ENCODE measurements at places on chromosomes 16 and 17. TPM values are rescaled to one million over a fixed set of nuclear protein-coding genes. Genes with fewer than 3 reads are reported as not detected.

DNA sequence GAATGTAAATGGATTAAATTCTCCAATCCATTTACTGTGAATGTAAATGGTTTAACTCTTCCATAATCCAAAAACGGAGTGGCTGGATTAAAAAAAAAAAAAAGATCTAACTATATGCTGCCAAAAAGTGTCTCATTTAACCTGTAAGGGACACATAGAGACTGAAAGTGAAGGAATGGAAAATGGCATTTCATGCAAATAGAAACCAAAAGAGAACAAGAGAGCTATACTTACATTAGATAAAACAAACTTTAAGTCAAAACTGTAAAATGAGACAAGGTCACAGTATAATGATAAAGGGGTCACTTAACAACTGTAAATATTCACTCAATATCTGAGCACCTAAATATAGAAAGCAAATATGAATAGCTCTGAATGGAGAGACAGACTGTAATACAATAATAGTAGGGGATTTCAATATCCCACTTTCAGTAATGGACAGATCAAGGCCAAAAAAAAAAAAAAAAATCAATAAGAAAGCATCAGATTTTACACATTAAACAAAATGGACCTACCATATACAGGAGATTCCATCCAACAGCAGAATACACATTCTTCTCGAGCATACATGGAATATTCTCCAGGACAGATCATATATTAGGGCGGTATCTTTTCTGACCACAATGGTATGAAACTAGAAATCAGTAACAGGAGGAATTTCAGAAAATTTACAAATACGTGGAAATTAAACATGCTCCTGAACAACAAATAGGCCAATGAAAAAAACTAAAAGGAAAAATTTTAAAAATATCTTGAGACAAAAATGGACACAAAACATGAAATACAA, 36.4 kb downstream of the CDR2 start:
- H3K4me1 ChIP-seq = no peaks in the 10 kb centered on the region
- no peak for DNase-seq
- H3K36me3 ChIP-seq = peaks cover 42% of the 10 kb centered on the region
- no peak overlapping the region for H3K27ac ChIP-seq
- no peaks in the 10 kb centered on the region for H3K27me3 ChIP-seq

- H3K27ac ChIP-seq = no peak overlapping the region
- H3K36me3 ChIP-seq = peaks cover 8% of the 10 kb centered on the region
- H3K4me1 ChIP-seq = peaks cover 8% of the 10 kb centered on the region
- H3K27me3 ChIP-seq = no peaks in the 10 kb centered on the region
Measured at GRCh38 chr16:29926711-29927052, 656 bp upstream of the KCTD13 start.

CCDC200 gene
- total RNA-seq = not detected

GRCh38 chr17:47929218-47930000, 12.0 kb upstream of the PNPO start:
- H3K36me3 ChIP-seq = peaks cover 33% of the 10 kb centered on the region
- H3K27ac ChIP-seq = no peak overlapping the region
- H3K27me3 ChIP-seq = no peaks in the 10 kb centered on the region
- no peaks in the 10 kb centered on the region for H3K4me1 ChIP-seq
- DNase-seq = no peak

DNA sequence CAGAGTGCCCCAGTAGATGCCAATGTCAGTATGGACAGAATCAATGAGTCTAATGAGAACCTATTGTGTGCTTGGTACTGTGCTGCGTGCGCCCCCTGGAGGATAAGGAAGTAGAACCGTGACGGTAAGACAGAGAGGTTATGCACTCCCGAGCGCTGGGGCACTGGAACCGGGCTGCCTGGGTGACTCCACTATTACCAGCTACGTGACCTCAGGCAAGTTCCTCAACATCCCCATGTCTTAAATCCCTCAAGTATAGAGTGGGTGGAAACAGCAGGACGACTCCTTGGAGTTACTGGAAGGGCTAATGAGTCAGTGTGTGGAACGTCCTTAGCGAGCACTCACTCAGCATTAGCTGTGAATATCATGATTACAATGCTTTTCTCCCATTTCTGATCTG, 16.2 kb downstream of the CHST4 start:
- DNase-seq = peak; percentile 83
- no peaks in the 10 kb centered on the region for H3K36me3 ChIP-seq
- no peak overlapping the region for H3K27ac ChIP-seq
- H3K4me1 ChIP-seq = no peaks in the 10 kb centered on the region

DNA sequence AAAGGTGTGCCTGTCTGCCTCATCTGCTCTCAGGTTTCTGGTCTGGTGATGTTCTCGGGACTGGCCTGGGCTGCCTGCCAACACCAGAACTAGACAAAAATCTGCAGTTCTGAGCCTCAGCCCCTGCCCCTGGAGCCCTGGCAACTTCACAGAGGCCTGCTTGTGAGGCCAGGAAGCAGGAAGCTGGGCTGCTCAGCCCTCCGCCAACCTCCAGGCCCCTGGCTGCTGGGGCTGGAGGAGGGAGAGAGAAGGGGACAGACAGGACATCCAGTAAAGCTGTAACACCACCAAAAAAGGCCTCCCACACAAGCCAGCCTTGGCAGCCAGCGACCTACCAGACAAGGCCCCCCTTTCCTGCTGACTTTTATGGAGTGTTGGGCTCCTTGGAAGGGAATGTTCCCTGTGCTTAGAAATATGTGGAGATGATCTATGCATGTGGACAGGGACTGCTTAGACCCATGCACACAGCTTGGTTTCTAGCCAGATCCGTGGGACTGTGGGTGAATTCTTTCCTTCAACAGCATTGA, 157.6 kb downstream of the XYLT1 start:
- H3K27ac ChIP-seq = no peak overlapping the region
- peaks cover 6% of the 10 kb centered on the region for H3K4me1 ChIP-seq
- H3K36me3 ChIP-seq = no peaks in the 10 kb centered on the region
- DNase-seq = no peak
- no peak overlapping the region for H3K4me3 ChIP-seq
- no peaks in the 10 kb centered on the region for H3K27me3 ChIP-seq

- H3K4me3 ChIP-seq = no peak overlapping the region
- no peaks in the 10 kb centered on the region for H3K4me1 ChIP-seq
- no peaks in the 10 kb centered on the region for H3K27me3 ChIP-seq
- H3K27ac ChIP-seq = no peak overlapping the region
- DNase-seq = no peak
Measured at GRCh38 chr17:27408891-27409290, 47.4 kb upstream of the KSR1 start.

- no peaks in the 10 kb centered on the region for H3K4me1 ChIP-seq
- H3K27me3 ChIP-seq = no peaks in the 10 kb centered on the region
- no peak overlapping the region for H3K27ac ChIP-seq
- DNase-seq = no peak
Measured at GRCh38 chr16:11372073-11372828, 27.0 kb downstream of the RMI2 start.

MOSMO gene
- total RNA-seq = 12.4 TPM

DNA sequence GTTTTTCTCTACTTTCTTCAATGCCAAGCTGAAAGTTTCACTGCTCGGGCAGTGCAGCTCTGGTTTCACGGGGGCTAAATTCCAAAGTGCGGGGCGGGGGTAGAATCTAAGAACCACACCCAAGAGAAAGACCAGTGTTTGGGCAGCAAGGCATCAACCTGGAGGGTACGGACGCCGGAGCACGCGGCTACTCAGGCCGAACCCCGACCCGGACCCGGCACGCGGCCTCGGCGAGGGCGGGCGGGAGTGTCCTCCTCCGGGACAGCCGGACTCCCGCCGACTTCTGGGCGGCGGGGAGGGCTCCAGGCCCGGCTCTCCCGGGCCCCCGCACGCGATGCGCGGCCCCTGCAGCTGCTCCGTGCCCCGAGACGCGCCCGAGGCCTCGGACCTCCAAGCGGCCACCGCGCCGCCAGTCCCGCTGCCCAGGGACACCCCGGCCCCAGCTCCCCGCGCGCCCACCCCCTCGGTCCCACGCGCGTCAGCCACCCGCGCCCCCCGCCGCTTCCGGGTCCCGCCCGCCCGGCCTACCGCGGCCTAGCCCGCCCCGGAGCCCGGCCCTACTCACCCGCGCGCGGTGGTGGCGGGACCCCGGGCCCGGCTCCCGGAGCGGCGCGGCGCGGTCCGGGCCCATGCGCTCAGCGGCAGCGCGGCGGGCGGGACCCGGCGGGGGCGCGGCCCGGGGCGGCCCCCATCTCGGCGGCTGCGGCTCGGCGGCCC, 561 bp downstream of the AXIN1 start:
- no peak for DNase-seq
- H3K36me3 ChIP-seq = peaks cover 7% of the 10 kb centered on the region
- no peaks in the 10 kb centered on the region for H3K4me1 ChIP-seq

- no peaks in the 10 kb centered on the region for H3K4me1 ChIP-seq
- peaks cover 9% of the 10 kb centered on the region for H3K27me3 ChIP-seq
- no peak overlapping the region for H3K27ac ChIP-seq
- no peak for DNase-seq
- H3K4me3 ChIP-seq = no peak overlapping the region
Measured at GRCh38 chr16:85892760-85893159, 6.2 kb upstream of the IRF8 start.

DNA sequence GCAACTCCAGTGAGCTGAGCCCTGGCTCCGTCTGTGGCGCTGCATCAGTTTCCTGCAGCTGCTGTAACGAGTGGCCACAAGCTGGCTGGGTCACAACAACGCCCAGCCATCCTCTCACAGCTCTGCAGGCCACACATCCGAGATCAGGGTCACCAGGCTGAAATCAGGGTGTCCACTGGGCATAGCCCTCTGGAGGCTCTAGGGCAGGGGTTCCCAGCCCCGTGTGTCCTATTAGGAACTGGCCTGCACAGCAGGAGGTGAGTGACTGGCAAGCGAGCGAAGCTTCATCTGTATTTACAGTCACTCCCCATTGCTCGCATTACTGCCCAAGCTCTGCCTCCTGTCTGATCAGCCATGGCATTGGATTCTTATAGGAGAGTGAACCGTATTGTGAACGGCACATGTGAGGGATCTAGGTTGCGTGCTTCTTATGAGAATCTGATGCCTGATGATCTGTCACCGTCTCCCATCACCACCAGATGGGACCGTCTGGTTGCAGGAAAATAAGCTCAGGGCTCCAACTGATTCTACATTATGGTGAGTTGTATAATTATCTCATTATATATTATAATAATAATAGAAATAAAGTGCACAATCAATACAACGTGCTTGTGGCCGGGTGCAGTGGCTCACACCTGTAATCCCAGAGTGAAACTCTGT, 176.5 kb downstream of the SEC14L1 start:
- H3K4me3 ChIP-seq = no peak overlapping the region
- no peak for DNase-seq
- H3K27ac ChIP-seq = no peak overlapping the region

- H3K27me3 ChIP-seq = no peaks in the 10 kb centered on the region
- H3K36me3 ChIP-seq = no peaks in the 10 kb centered on the region
- no peak overlapping the region for H3K27ac ChIP-seq
Measured at GRCh38 chr17:17112628-17113200, 70.5 kb downstream of the MPRIP start.

Data from H9 (cell line).